Esophagus mucosa (tissue), 1 donor: ENCODE measurements at places on chromosomes 13 and 19.

DNA sequence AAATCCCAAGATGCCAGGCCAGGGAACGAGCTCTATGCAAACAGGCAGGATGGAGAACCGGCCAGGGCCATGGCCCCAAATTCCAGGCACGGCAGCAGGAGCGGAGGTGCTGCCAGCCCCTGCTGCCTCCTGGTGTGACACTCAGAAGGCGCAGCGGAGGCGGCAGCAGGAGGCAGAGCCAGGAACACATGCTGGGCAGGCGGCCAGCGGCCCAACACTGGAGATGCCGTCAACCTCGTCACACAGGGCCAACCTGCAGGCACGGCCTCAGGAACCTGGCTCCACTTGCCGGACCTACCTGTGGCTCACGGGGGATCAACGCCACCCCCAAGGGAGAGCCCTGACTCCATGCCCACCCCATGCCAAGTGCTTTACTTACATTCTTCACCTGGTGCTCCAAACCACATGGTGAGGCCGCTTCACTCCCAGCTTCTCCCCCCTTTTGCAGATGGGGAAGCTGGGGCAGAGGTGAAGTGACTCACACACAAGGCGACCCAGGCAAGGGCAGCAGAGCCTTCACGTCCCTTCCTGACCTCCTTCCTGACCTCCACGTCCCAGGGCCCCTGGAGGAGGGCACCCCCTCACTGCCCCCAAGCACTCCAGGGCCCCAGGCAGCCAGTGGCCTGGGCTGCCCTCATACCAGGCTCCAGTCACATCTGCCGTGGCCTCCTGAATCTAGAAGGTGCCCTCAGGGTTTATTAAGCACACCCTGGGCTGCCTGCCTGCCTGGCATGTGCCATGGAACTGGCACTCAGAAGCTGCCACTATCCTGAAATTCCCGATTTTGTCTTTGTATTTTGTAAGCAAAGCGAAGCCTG lies 43.5 kb downstream of the GGACT start:
- peak; percentile 82 for ATAC-seq

DNA sequence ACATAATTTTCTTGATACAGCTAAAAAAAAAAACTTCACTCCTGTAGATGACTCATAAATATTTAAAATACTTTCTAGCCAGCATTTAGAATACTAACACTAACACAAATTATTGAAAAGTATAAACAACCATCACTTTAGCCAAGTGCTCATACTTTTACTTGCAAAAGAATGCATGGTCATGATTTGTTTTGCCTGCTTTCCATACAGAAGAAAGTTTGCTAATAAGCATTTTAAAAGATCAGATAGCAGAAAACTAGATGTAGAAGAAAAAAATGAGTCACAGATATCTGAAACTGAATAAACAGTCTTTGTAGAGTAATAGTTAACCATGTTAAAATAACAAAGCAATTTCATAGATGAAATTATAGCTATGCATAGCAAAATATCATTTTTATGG lies 2280.4 kb upstream of the PCDH20 start:
- ATAC-seq: no peak

GRCh38 chr19:1401138-1401888 lies at the start of gene GAMT:
Gene GAMT, minus strand, starts transcription at chr19:1401542. Its CDS starts 66 bp downstream, at chr19:1401476.
- ATAC-seq: no peak

DNA sequence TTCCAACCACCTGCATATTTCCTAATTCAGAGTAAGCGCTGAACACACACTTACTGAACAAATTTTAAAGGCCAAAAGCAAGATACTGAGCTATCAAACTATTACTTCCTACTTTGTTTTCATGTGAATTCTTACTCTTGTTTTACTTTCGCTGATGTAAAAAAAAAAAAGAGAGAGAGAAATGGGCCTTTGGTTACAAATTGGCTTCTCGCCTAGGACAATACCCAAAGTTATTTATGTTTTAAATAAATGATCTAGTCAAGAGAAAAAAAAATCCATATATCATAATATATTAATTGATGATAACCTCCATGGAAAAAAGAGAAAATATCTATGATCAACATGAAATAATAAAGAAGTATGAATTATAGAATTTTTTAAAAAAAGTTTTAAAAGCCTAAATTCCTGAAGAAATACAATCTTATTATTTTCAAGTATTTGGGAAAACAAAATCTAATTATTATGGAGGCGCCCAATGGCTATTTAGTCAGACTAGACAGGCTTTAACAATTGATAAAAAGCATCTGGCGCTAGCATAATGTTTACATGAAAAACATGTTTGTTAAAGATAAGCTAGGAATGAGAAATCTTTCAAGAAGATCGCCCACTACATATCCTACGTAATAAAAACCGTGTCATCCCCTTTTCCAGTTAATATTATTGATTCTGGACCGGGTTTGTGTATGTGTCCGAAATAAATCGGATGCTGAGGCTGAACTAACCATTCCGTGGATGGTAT lies 9.0 kb downstream of the COL4A1 start:
- ATAC-seq: no peak

DNA sequence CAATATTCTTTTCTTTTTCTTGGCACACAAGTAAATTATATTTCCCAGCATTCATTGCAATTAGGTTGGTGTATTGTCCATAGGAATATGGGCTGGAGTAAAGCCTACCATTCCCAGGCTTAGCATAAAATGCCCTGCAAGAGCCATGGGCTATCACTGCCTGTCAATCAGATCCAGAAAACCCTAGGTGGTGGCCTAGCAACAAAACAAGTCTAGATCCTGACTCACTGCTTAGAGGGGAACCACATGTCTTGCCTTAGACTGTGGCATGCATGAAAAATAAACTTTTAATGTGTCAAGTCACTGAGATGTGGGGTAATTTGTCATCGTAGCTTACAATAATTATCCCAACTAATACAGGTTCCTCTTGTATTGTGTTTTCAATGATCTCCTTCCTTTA lies 16.2 kb downstream of the SOX21 start:
- peak; percentile 83 for ATAC-seq

DNA sequence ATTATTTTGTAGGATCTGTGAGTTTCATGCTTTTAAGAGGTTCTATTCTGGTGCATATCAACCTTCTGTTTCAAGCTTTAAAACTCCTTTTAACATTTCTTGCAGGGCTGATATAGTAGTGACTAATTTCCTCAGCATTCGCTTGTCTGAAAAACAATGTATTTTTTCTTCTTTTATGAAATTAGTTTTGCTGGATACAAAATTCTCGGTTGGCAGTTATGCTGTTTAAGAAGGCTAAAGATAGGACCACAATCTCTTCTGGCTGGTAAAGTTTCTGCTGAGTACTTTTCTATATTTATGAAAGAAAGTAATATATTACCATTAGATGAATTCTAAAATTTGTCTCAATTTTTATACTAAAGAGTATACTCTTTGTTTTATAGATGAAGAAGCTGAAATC lies 487.8 kb upstream of the SPRY2 start:
- ATAC-seq: no peak

GRCh38 chr13:33340631-33341030 lies 55.1 kb upstream of the STARD13 start:
- ATAC-seq: no peak

DNA sequence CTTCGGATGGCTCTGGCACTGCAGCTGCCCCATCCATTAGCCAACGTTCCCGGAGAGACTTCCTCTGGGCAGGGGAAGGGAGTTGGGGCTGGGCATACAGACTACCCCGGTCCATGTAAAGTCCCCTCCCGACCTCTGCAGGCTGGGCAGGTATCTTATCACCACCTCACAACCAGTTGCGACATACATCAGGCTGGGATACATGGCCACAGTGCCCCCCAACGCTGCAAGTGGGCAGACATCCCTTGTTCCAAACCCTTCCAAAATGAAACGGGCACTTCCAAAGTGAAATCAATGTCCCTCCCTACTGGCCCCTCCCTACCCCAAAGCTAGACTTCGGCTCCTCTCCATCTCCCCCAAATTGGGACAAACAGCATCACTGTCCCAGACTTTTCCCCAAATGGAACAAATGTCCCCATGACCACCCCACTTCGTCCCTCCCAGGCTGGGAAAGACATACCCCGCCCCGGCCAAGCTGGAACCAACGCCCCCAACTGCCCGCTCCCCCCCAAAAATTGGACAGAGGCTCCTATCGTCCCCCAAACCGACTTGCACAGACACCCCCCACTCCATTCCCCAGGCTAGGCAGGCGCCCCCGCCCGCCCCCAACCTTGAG lies 5.0 kb downstream of the PALM3 start:
- ATAC-seq: no peak

GRCh38 chr13:74667656-74668203 lies 533.5 kb upstream of the KLF12 start:
- peak; percentile 82 for ATAC-seq

- ATAC-seq: no peak
Observed at GRCh38 chr19:50912727-50913716, 1.8 kb upstream of the KLK4 start.

DNA sequence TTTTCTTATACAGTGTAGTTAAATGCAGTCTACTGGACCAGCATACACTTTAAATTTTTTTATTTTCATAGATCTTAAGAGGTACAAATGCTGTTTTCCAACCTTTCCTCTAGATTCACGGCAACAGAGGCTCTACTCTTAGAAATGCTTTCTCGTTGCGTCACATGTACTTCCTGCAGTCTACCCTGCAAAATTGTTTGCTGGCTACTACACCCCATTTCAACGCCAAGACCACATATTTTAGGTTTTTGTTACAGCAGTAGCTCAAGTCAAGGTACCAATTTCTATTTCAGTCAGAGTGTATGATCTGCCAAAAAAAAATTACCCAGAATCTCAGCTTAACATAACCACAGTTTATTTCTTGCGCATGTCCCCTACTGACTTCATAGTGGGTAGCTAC lies 94.1 kb downstream of the TNFSF13B start:
- no peak for ATAC-seq

DNA sequence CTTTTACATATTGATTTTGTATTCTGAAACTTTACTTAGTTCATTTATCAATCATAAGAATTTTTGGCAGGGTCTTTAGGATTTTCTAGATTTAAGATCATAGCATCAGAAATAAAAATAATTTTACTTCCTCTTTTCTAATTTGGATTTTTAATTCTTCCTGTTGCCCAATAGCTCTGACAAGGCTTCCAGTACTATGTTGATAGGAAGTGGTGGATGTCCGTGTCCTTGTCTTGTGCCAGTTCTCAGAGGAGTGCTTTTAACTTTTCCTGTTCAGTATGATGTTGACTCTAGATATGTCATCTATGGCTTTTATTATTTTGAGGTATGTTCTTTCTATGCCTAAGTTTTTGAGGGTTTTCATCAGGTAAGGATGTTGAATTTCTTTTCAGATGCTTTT lies 7.7 kb upstream of the KIR2DL4 start:
- ATAC-seq: no peak

GRCh38 chr13:67008075-67008668 lies 222.0 kb downstream of the PCDH9 start:
- ATAC-seq: no peak

DNA sequence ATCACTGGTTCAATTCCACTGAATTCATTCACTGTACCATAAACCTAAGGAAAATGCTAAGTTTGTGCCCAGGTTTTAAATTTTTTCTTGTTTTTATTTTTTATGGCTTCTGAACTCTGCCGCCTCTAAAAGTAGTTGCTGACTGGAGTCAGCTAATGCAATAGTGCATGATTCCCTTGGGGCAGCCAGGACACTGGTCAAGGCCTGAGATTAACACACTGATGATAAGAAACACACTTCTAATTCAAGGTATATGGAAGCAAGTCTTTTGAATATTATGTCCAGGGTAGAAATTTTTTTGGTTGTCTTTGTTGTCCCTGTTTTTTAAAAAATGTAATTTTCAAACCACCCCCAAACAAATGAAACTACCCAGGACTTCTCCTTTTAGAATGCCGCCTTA lies 72.2 kb downstream of the CDADC1 start:
- ATAC-seq: no peak

GRCh38 chr13:32968316-32968715 lies 47.9 kb upstream of the KL start:
- ATAC-seq: no peak

- ATAC-seq: no peak
Observed at GRCh38 chr19:46412650-46413261, 608 bp downstream of the CCDC8 start.

- peak; percentile 63 for ATAC-seq
Observed at GRCh38 chr19:38851622-38852230, 1.9 kb upstream of the HNRNPL start.

DNA sequence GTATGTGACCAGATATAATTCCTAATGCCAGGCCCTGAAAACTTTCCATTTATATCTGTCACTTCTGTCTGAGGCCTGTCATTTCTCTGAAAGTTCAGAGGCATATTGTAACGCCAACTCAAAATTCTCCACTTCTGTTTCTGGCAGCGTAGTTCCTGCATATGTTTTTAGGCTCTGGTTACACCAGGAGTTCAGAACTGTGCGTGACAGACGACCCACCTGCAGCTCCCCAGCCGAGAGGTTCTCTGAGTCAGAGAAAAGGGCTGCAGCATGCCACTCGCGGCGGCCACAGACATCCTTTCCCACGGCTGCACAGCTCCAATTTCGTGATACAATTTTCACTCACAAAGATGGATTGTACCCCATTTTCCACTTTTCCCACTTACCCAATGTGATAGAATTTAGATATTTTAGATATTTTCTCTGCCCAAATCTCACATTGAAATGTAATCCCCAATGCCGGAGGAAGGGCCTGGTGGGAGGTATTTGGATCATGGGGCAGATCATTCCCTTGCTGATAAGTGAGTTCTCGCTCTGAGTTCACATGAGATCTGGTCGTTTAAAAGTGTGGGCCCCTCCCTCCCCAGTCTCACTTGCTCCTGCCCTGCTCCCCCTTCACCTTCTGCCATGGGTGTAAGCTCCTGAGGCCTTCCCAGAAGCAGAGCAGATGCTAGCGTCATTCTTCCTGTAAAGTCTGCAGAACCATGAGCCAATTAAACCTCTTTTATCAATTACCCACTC lies 308.1 kb downstream of the LIG4 start:
- ATAC-seq: no peak

DNA sequence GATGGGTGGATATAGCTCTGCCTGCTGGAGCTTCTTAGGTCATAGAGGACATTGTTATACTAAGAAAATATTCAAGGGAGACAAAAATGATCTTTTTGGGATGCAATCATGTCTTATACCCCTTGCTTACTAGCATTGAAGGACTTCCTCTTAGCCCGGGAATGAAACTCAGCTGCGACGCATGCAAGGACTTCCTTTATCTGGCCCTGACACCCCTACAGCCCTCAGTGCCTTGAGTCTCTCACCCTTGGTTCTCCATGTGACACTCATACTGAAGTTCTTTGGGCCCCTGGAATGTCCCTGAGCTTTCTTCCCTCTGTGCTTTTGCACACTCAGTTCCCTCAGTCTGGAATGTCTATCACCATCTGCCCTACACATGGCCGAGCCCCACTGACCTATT lies 72.5 kb upstream of the MTIF3 start:
- ATAC-seq: no peak

- ATAC-seq: no peak
Observed at GRCh38 chr19:2977746-2978138, 378 bp downstream of the TLE6 start.

GRCh38 chr19:14390548-14390947 lies 9.3 kb downstream of the ADGRE5 start:
- no peak for ATAC-seq

GRCh38 chr19:46898731-46899130 lies 37.9 kb downstream of the ARHGAP35 start:
- peak; percentile 63 for ATAC-seq

- ATAC-seq: peak; percentile 10
Observed at GRCh38 chr19:3013263-3013725, 15.8 kb downstream of the TLE2 start.

GRCh38 chr19:19650331-19650730 lies 6.9 kb upstream of the GMIP start:
- ATAC-seq: no peak
